Right cardiac atrium (tissue), 5 donors: ENCODE measurements at places on chromosomes 12 and 14. TPM values are rescaled to one million over a fixed set of nuclear protein-coding genes. Genes with fewer than 3 reads are reported as not detected.

DNA sequence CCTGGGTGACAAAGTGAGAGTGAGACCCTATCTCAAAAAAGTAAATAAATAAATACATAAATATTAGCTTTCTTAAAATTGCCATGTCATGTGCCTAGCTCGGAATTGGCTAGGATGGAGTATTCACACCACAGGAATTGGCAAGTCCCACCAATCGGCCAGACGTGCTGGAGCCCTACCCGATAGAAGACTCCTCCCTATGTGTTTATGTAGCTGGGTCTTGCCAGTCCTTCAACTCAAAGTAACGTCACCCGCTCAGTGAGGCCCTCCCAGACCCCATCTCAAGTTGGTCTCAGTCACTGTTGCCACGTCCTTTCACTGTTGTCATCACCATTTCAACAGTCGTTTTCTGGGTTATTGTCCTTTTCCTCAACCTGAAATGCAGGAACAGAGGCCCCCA is 20.2 kb downstream of the VRTN start:
- DNase-seq, result no peak

AACS gene
- polyA plus RNA-seq, result 11.1 TPM

DNA sequence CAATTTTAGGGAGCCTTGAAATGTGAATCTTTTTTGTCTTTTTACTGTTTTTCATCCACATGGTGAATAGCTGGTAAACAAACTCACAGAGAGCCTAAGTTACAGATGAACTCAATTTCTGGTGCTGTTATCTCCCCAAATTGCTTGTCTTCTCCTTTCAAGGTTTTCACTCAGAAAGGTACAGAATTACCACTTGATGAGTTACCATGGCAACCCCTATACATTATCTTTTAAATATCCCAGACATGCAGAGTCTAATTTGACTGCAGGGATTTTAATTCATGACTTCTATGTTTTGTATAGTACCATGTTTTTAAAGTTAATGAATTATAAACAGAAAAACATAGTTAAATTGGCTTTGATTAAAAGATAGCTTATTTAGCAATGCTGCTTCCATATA is 203.7 kb downstream of the PELI2 start:
- DNase-seq, result no peak

SCYL2 gene
- polyA plus RNA-seq, result 8.1 TPM

DNA sequence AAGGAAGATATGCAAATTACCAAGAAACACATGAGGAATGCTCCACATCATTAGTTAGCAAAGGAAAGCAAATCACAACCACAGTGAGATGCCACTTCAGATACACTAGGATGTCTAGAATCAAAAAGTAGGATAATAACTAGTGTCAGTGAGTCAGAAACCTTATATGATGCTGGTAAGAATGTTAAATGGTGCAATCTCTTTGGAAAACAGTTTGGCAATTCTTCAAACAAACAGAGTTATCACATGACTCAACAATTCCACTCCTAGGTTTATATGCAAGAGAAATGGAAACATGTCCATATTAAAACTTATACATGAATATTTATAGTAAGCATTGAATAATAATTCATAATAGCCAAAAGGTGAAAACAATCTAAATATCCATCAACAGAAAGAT is 220.9 kb downstream of the FOXG1 start:
- DNase-seq, result no peak

NXPH4 gene
- 1.2 TPM for polyA plus RNA-seq

SOCS2 gene
- polyA plus RNA-seq, result 16.9 TPM

DNA sequence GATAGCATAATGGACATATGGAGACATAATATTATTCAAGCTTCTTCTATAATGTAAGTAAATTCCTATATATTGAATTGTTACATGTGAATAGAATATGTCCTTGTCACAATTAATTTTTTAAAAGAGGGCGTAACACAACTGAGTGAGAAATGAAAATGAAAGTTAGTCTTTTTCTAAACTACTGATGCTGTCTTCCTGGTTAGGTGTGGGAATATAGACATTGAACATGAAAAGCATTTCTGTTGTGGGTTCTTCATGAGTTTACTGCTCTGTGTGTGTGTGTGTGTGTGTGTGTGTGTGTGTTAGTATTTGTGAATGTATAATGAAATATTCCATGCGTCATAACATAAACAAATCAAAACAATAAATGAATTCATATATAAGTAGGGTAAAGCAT is 40.5 kb upstream of the RTL1 start:
- DNase-seq, result no peak

SLC17A8 gene
- 0.02 TPM for polyA plus RNA-seq

HELB gene
- polyA plus RNA-seq, result 0.48 TPM
